ENCODE measurements at places on chromosomes 1 and 21.

- DNase-seq, result no peak
Observed at GRCh38 chr1:53365437-53366063, 37.7 kb upstream of the LRP8 start.

GRCh38 chr1:205907794-205908193 is 35.5 kb downstream of the SLC26A9 start:
- DNase-seq, result no peak

- no peak for DNase-seq
Observed at GRCh38 chr1:232044728-232045127, 418.1 kb downstream of the DISC1 start.

DNA sequence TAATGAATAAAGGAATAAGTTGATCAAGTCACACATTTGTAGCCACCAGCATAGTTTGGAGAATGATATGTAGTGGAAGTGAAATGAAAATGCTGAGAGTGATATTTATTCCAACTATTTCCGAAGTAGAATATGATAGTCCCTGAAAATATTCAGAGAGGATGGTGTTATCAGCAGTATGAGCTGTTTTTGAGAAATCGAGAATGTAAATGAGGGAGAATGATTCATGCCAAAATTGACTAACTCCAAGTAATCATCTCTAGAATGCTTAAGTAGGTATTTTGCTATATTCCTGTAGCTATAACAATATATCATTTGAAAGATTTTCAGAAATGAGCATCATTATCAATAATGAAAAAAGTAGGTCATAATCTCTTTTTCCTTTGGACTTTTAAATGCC is 178.9 kb downstream of the PDE4B start:
- no peak for DNase-seq

DNA sequence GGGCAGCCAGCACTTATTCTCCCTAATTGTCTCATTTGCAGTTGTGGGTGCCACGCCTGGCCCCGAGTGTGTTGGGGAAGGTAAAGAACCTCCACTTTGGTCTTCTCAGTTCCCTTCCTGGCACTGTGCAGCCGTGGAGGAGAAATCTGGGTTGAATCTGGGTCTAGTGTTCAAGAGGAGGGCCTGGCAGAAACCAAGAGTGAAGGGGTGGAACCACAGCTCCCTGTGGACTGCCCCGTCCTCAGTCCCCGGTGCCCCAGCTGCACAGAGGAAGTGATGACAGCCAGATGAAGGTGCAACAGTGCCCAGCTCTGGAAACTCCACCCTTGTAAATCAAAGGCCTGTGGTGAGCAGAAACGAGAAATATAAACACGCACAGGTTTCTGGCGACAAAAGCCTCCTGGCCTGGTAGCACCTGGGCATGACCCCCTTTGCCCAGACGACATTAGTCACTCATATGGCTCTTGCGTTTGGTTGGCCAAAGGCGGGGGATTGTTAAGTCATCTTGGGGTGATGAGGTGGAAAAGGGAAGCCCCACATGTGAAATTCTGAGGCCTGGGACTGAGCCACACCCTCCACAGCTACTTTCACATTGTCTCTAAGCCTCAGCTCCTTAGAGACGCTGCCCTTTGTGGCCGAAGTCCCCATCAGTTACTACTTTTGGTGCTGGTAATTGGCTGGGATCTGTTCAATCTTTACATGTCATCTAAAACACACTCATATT is 4.2 kb upstream of the ECE1 start:
- DNase-seq, result no peak

DNA sequence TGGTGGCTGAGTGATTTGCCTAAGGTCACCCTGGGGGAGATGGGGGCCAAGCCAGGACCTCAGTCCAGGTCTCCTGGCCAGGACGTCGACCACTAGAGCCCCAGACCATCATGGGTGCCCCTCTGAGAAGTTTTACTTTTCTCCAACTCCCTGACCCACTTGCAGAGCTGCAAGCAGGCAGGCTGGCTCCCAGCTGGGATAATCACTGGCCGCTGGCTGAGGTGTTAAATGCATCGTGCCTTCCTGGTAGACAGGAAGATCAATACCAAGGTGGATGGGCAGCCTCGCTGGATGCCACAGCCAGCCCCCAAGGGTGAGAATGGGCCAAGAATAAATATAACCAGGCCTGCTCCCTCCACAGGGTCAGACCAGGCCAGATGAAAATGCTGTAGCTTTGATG is 106.2 kb downstream of the EPHB2 start:
- DNase-seq, result no peak

- no peak for DNase-seq
Observed at GRCh38 chr1:156643049-156643777, 1.3 kb downstream of the BCAN start.

- DNase-seq, result no peak
Observed at GRCh38 chr1:155043301-155043702, 7.8 kb upstream of the ADAM15 start.

DNA sequence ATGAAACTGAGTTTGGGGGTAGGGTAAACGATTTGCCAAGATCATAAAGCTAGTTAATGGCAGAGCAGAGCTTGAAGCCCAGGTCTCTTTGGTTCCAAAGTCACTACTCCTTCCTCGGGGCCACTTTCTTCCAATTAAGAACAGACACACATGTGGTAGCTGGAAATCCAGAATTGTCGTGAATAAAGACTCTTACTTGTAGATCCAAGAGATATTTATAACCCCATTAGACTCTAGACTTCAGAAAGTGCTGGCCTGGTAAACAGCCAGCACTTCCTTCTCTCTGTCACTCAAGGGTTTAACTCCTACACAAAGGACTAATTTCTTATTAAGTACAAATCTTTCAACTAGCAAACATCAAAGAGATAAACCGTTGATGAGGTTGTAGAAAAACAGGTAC is 2.7 kb downstream of the FAM163A start:
- DNase-seq, result no peak

DNA sequence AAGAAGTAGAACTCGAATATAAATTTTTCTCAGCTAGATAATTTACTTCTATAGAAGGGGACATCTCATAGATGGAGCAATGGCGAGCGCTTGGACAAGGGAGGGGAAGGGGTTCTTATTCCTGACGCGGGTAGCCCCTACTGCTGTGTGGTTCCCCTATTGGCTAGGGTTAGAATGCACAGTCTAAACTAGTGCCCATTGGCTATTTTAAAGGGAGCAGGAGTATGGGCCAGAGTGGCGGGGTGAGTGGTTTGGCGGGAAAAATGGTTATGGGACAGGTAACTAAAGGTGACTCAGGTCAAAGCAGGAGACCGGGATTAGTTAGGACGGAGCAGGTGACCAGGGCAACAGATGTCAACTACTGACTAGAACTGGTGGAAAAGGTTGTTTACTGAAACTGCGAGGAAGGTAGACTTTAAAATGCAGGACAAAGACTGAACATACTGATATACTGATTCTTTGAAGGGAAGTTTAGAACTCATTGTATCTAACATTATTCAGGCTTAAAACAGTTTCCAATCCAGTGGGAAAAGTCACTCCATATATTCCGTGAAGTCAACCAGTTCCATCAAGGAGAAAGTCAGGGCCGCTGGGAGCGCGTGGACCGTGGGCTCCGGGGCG is 940 bp upstream of the ATAD3A start:
- peak; percentile 6 for DNase-seq

DNA sequence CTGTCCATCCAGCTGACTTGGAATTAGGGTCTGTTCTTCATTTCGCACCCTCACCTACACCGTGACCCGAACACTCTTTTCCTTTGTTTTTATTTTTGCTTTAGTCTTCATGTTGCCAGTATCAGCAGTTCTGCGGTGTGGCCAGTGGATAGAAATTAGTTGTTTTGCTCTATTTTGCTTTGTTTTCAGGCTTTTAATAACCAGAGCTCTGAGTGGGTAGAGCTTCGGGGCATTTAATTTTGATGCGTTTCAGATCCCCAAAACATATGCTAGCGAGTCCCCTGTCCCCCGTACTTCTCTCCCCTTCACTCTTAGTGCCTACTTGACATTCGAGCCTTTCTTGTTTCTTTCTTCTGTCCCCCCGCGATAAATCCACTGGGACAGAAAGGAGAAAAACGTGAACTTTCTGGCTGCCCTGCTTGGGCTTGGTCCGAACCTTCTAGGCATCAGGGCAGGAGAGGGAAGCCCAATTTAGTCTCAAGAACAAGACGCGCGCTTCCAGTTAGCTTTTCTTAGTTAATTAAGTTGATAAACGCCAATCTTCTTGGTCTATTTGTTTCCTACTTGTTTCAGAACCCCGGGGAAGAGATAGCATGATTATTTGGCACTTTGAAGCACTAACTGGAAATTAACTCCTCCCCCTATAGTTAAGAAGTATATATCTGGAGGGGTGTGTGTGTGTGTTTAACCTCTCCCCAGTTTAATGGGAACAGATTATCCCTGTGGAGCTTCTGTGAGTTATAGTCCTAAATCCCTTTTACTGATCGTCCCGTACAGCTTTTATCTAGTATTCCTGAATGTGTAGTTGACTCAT is 839 bp downstream of the SWT1 start:
- peak; percentile 29 for DNase-seq

DNA sequence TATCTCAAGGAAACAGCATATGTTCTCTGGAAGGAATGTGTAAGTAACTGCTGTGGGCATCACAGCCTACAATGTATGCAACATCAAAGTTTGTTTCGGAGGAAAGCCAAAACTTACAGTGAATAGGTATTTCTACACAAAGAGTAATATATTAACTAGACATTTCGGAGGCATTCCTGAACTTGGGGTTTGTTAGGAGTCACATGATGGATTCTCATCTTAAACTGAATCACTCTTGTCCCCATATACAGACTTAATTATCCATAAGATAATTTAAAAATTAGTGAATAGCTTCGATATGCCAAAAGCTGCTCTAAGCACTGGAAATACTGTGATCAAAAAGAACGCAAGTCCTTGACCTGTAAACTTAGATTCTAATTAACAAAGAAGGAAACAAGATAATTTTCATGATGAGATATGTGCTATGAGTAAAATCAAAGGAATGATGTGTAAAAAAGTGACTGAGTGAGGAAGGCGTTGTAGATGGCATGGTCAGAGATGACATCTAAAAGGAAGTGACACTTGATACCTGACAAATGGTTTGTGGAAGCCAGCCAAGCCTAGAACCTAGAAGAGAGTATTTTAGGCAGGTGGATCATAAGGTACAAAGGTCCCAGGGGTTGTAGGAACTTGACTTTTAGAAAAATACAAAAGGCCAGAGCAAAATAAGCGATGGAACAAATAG is 273.1 kb downstream of the MRPL39 start:
- DNase-seq, result no peak

DNA sequence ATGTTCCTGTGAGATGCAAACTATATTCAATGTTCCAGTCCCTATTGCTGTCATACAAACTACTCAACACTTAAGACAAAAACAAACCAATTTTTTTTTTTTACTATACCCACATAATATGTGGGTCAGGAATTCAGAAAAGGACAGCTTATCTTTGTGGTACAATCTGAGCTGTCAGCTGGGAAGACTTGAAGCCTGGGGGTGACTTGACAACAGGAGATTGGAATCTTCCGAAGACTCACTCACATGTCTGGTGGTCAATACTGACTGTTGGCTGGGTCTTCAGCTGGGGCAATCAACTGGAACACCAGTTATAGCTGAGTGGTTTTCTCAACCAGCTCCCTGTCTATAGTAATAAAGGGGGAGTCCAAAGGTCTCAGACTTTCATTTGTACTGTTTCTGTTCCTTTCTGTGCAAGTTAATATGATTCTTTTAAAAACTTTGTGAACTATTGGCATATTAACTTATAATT is 81.7 kb upstream of the ATP1B1 start:
- DNase-seq, result no peak

- no peak for DNase-seq
Observed at GRCh38 chr1:187032316-187032981, 203.7 kb downstream of the PLA2G4A start.

DNA sequence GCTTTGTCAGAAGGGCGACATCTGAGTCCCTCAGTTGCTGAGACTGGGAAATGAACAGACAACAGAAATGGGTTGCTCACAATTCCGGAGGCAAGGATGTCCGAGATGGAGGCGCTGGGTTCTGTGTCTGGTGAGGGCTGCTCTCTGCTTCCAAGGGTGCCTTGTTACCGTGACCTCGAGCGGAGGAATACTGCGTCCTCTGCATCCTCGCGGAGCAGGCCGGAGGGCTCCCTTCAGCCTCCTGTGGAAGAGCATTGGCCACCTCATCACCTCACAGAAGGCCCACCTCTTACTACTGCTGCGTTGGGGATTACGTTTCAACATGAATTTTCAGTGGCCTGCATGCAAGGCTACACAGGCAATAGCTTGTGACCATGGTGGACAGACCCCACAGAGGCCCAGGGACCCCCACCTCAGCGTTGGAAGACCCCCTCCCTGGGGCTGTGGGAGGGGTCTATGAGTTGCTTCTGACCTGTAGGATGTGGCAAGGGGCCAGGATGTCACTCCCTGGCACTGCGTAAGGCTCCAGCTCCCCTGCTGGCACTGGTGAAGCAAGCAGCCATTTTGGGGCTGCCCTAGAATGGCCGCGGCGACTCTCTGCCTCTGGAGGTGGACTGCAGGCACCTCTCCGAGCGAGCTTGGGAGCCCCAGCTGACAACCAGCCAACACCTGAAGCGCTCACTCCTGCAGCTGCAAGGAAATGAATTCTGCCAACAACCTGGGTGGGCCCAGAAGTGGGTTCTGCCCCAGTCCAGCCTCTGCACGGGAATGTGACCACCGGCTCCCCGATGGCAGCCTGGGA is 36.3 kb upstream of the COL6A1 start:
- no peak for DNase-seq

DNA sequence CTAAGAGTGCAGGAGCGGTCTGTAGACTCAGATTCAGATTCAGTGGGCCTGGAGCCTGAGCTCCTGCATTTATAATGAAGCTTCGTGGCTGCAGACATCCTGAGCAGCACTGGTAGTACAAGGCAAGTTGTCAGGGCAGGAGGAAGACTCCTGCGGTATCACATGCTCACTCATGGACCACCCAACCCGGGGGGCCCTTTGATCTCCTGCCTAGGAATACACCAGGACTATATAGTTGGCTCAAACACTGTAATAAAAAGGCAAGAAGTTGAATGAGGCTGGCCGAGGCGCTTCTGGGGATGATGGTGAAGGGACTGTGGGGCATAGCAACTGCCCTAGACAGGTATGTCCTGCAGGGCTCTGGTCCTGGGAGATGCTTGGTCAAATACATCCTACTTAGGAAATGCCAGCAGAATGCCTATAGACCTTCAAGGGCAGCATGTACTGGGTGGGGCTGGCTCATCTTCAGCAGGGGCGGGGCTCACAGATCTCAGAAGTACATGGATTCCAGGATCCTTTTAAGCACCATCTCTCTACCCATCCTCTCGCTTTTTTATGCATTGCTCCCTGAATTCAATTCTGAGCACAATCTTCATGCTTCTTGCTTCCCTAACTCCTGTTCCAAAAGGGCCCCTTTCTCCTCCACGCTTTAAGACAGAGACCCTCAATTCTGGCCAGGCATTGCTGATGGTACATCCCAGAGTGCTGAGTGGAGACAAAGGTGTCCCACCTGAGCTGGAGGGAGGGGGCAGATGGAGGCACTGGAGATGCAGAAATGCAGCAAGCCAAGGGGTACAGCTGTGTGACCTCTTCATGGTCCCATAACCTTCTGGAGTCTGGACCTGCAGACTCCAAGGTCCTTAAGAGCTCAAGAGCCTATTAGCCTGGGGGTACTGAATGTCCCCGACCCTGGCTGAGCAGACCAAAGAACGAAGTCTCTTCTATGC is 2.1 kb upstream of the RAP1GAP start:
- DNase-seq, result no peak

- no peak for DNase-seq
Observed at GRCh38 chr1:84090447-84091245, 53.4 kb upstream of the PRKACB start.

All from muscle of arm (tissue), 14 donors.